ENCODE measurements at places on chromosomes 4 and X. TPM values are rescaled to one million over a fixed set of nuclear protein-coding genes. Genes with fewer than 3 reads are reported as not detected.

DNA sequence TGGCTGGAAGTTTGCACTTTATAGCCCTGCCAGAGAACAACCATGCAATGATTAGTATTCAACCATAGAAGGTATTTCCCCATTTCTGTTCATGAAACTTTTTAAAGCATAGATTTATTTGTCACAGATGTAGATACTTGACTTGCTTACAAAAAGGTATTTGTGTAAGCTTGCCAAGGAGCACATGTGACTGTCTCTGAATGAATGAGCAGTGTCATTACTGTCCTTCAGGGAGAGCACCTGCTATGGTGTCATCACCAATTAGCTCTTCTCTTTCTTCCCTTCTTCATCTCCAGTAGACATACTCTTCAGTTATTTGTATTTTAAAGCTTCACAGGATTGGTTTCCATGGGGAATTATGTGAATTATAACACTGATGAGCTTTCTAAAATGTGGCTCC is 1064.7 kb upstream of the GRIA3 start:
- DNase-seq, result no peak
- H3K4me1 ChIP-seq, result no peaks in the 10 kb centered on the region
- H3K27ac ChIP-seq, result no peak overlapping the region
- no peaks in the 10 kb centered on the region for H3K36me3 ChIP-seq
- no peak overlapping the region for H3K4me3 ChIP-seq

- no peaks in the 10 kb centered on the region for H3K4me1 ChIP-seq
- H3K36me3 ChIP-seq, result no peaks in the 10 kb centered on the region
- H3K4me3 ChIP-seq, result no peak overlapping the region
- no peaks in the 10 kb centered on the region for H3K27me3 ChIP-seq
- no peak overlapping the region for H3K27ac ChIP-seq
Observed at GRCh38 chrX:11648705-11649519, 16.8 kb downstream of the ARHGAP6 start.

DNA sequence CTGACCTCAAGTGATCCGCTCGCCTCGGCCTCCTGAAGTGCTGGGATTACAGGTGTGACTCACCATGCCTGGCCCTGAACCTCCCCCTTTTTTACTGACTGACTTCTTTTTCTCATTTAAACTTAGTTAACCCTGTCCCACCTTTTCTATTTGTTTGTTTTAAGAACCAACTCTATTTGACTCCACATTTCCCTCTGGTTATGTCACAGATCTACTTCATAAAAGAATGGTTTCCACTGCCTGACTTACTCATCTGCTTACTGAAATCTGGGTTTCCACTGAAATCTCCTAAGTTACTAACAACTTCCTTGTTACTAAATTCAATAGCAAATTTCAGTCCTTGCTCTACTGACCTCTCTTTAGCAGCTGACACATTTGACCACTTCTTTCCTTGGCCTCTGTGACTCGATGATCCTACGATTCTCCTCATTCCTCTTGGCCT is 28.0 kb upstream of the NSUN7 start:
- H3K27ac ChIP-seq, result no peak overlapping the region
- no peaks in the 10 kb centered on the region for H3K36me3 ChIP-seq
- H3K4me3 ChIP-seq, result no peak overlapping the region
- H3K27me3 ChIP-seq, result no peaks in the 10 kb centered on the region

The FHIP1A gene
- total RNA-seq, result not detected

DNA sequence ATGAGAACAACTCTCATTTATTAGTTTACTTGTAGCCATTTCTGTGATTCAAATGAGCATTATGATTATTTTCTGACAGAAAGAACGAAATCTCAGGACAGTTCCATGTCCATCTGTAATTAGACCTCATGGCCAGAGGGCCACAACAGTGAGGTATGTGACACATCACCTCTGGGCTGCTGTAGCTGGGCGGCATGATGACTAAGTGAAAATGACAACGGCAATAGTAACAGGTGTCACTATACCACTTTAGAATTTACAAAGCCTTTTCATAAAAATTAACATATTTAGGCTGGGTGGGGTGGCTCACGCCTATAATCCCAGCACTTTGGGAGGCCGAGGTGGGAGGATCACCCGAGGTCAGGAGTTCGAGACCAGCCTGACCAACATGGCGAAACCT is 252.6 kb downstream of the CBR4 start:
- no peaks in the 10 kb centered on the region for H3K27me3 ChIP-seq
- H3K36me3 ChIP-seq, result no peaks in the 10 kb centered on the region
- peak overlapping the region; percentile 57 for H3K27ac ChIP-seq
- DNase-seq, result no peak
- H3K4me1 ChIP-seq, result no peaks in the 10 kb centered on the region

DNA sequence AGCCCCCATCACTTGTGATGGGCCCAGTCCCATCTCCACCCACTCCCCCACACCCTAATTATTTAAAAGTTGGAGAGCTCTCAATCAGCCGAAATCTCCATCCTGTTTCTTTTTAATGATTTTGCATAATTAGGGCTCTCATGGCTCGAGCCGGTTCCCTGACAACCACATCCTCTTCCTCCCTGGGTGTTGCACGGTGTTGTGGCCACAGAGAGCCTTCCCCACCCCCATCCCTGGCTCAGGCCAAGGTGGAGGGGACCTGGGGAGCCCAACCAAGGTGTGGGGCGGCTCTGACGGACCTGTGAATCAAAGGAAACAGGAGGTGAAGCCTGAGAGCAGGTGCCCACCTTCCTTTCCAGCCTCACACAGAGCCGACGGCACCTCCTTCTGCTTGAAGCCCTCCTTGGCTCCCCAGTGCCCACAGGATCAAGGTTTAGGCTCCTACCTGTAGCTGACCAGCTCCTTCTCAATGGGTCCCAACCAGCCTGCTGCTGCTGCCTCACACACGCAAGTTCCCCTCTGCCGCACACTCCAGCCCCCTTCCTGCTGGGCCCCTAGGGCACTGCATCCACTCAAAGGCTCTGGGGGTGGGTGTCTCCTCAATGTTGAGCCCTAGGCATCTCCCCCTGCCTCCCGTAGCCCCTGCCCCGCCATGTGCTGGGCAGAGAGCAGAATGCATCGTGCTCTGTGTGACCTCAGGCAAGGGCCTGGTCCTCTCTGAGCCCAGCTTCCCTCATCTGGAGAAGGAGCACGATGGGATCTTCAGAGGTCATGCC is 68.7 kb downstream of the WFS1 start:
- no peaks in the 10 kb centered on the region for H3K27me3 ChIP-seq
- H3K4me3 ChIP-seq, result no peak overlapping the region
- H3K36me3 ChIP-seq, result no peaks in the 10 kb centered on the region
- no peak overlapping the region for H3K27ac ChIP-seq

The CD38 gene
- total RNA-seq, result 1.4 TPM

The MTMR1 gene
- 152 TPM for total RNA-seq

GRCh38 chr4:100042235-100042634 is 92.2 kb upstream of the H2AZ1 start:
- no peak overlapping the region for H3K4me3 ChIP-seq
- H3K36me3 ChIP-seq, result no peaks in the 10 kb centered on the region
- H3K27ac ChIP-seq, result no peak overlapping the region
- H3K27me3 ChIP-seq, result no peaks in the 10 kb centered on the region

DNA sequence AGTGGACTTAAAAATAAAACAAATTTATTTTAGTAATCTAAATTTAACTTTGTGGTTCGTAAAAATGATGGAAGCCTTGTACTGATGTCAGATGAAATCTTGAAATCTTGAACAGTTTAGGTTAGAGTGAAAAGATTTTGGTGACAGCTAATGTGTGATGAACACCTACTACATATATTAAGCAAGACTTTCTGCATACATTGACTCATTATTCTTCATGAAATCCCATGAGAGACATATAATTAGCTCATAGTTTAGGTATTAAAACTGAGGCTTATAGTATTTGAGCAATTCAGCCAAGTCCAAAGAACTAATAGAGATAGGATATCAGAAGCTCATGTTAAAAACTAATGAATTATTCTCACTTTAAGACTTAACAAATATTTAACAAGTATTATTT is 66.9 kb upstream of the PCDH7 start:
- no peak for DNase-seq
- no peaks in the 10 kb centered on the region for H3K4me1 ChIP-seq
- H3K27me3 ChIP-seq, result no peaks in the 10 kb centered on the region
- no peak overlapping the region for H3K27ac ChIP-seq
- H3K36me3 ChIP-seq, result no peaks in the 10 kb centered on the region
- no peak overlapping the region for H3K4me3 ChIP-seq

DNA sequence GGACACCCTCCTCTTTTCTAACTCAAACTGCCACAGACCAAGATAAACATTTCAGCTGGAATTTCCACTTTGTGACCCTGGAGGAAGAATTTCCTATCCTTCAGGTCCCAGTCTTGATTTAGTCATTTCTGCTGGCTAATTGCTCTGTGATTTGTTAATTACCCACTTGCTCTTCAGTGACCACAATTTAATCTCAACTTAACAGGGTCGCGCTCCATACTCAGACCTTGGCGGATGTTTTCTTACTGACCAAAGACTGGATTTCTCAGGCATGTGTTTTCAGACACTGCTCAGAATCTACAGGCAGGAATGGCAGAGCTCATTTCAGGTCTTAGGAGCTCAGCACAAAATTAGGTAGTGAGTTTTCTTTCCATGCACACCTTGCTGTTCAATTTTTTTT is 188.9 kb downstream of the ASMT start:
- H3K27ac ChIP-seq, result no peak overlapping the region
- H3K36me3 ChIP-seq, result no peaks in the 10 kb centered on the region
- DNase-seq, result no peak
- H3K27me3 ChIP-seq, result no peaks in the 10 kb centered on the region
- no peak overlapping the region for H3K4me3 ChIP-seq
- H3K4me1 ChIP-seq, result no peaks in the 10 kb centered on the region

The CXCL10 gene
- not detected for total RNA-seq

DNA sequence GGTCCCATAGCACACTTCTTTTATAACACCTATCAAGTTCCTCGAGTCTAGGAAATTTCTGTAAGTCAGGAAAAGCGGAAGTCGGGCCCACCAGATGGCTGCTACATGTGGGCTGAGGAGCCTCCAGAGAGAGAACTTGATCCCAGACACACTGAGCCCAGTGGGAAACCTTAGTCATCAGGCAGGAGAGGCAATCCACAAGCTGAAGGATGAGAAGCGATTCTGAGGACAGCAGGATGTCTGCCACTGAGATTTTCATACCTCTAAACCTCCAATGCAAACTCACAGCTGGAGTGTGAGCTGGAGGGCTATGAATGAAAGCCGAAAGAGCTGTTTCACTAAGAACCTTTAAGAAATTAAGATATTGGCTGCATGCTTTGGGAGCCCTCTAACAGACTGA is 52.6 kb upstream of the PDHA1 start:
- H3K27me3 ChIP-seq, result no peaks in the 10 kb centered on the region
- H3K4me1 ChIP-seq, result no peaks in the 10 kb centered on the region
- DNase-seq, result no peak
- H3K36me3 ChIP-seq, result no peaks in the 10 kb centered on the region
- H3K4me3 ChIP-seq, result no peak overlapping the region

The TMPRSS11A gene
- not detected for total RNA-seq

Data from ascending aorta (tissue), 2 donors.